ENCODE measurements at places on chromosomes 5 and 9.

GRCh38 chr9:119968836-119969707 is 599.8 kb upstream of the BRINP1 start:
- peak; percentile 84 for DNase-seq

DNA sequence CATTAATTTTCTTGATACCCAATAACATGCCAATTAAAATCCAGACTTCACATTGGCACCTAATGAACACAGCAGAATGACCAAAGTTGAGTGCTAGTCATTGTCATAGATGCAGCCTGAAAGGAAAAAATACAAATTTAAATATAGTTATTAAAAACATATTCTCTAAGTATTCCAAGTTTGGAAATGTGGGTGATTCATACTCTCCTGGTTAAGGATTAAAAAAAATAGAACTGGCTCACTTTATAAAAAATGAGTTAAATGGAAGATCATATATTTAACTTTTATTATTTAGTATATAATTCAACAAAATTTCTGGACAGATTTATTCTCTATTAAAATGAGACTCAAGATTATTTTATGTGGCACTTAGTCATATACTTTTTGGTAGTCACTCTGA is 33.2 kb upstream of the RICTOR start:
- no peak for DNase-seq

DNA sequence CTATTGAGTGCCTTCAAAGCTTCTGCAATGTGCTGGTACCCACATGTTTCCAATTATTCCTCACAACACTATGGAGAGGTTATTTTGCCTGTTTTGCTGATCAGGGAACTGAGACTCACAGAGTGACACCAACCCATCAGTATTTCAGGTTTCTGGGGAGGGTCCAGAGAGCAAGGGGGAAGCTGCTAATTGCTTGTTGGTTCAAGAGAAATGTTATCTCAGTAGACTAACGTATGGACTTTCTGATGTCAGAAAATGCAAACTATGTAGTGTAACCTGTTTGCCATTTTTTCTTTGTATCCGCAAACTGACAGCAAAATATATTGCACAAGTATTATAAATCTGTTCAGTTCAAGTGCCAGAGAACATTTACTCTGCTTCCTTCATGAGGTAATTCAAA is 108.3 kb upstream of the MSX2 start:
- no peak for DNase-seq

GRCh38 chr5:1564182-1564748 is 40.5 kb upstream of the LPCAT1 start:
- DNase-seq: no peak

DNA sequence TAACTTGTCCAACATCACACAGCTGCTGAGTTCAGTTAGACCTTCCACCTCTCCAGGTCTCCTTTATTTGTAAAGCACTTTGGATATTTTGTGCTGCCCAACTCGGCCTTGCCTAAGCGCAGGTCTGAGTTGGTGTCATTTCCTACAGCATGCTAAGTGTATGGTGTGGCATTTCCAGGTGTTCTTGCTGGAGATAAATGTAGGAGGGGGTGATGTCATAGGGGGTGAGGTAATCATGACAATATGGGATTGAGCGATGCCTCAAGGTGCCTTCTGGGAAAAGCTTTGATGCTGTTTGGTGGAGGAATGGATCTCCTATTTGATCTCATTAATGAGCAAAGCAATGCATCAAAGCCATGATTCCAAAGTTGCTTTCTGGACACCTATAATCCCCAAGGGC is 32.3 kb upstream of the NEURL1B start:
- no peak for DNase-seq

DNA sequence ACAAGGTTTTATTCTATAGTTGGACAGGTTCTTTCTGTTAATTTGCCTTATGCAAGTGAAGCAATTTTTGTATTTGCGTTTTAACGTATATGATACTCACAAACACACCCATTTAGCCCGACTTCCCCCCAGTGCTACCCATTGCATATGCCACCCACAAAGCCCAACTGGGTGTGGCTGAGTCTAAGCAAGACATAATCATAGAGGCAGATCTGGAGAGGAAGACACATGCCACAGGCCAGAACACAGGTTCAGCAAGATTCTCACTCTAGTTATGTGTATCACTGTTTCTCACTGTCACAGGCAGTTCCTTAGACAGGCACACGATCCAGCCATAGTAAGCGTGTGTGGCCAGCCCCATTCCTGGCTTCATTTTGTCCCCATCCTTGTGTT is 29.0 kb upstream of the PUM3 start:
- no peak for DNase-seq

DNA sequence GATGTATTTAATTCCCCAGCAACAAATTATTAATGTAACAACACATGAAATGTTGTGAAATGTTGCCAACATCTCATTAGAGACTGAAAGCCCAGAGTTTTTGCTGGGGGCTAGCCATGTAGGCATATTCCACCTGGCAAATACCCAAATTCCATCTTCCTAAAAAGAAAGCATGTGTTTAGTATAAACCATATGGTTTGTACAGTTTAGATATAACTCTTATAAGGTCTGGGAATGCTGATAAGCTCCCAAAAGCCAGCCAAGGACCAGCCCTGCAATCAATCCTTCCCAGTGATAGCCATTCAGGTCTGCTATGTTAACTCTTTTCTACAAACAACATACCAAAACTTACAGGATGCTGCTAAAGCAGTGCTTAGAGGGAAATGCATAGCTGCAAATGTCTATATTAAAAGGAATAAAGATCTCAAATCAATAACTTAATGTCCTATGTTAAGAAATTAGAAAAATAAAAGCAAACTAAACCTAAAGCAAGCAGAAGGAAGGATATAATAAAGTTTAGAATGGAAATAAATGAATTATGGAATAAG is 158.9 kb downstream of the AUH start:
- DNase-seq: no peak

- DNase-seq: no peak
Measured at GRCh38 chr9:14207352-14207995, 106.5 kb downstream of the NFIB start.

DNA sequence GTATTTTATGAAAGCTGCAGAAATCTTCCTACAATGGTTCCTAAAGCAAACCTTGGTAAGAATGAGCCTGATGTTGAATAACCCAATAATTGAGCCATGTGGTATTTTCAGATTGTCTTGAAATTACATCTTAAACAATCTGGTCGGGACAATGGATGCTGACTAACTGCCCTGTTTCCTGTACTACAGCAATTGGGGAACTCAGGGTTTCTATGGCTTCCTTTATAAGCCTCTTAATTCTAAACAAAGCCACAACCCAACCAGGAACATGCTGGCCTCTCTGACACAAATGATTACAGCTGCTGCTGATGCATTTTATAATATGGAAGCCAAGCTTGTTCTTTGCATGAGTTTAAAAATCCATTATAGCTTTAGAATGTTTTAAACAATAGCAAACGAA is 30.2 kb downstream of the PTPN3 start:
- DNase-seq: no peak

GRCh38 chr5:83145882-83146331 is 68.6 kb downstream of the XRCC4 start:
- DNase-seq: no peak

DNA sequence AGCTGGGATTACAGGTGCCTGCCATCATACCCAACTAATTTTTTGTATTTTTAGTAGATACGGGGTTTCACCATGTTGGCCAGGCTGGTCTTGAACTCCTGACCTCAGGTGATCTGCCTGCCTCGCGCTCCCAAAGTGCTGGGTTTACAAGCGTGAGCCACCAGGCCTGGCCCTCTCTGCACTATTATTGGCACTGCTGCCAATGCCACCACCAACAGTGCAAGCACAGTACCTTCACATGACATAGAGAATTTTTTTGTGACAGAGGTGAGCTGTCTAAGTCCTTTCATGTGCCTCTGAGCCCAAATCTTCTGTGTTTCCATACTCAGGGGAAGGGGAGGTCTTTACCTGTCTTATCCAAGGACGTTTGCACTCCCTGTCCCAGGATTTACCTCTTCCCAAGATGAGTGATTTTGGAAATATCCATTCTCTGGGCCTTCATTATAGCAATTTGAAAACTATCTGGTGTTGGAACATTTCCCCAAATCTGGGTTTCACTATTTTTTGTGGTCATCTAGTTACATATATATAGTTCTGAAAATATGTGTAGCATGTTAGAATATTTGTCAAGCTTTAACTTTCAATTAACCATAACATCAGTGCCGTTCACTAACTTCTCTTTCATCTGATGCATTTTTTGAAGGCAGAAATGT is 5.4 kb upstream of the CD180 start:
- no peak for DNase-seq

DNA sequence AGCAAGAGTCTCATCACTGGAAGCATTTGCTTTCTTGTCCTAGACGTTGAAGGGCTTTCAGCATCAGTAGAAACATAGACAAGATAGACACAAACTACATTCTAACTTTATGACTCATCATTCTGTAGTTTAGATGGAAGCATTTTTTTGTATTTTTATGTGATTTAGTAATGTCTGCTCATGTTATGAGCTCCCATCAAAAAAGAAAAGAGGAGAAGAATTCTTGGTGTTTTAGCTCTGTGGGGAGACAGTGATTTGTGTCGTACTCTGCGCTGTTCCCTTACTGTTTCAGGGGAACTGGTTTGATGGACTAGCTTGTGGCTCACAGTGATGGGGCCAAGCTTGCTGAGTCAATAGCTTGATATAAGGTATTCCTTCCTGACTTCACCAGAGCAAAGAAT is 159.2 kb upstream of the WWC1 start:
- DNase-seq: no peak

DNA sequence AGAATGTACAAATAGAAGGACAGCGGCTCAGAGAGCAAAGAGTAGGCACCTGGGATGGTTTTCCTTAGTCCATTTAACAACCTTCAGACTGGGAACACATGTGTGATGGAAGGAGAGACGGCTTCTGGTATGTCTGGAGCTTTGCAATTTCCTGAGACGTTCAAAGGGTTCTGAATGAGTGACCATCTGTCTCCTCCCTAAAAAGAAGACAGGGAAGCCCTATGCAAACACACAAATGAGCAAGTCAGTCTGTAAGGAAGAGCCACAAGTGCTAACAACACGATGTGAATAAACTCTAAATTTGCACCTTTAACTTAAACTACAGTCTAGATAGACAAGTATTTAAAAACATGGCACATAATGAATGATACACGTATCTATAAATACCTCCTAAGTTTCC is 391.0 kb downstream of the ICE1 start:
- DNase-seq: no peak

GRCh38 chr5:68336200-68336599 is 120.6 kb downstream of the PIK3R1 start:
- no peak for DNase-seq

DNA sequence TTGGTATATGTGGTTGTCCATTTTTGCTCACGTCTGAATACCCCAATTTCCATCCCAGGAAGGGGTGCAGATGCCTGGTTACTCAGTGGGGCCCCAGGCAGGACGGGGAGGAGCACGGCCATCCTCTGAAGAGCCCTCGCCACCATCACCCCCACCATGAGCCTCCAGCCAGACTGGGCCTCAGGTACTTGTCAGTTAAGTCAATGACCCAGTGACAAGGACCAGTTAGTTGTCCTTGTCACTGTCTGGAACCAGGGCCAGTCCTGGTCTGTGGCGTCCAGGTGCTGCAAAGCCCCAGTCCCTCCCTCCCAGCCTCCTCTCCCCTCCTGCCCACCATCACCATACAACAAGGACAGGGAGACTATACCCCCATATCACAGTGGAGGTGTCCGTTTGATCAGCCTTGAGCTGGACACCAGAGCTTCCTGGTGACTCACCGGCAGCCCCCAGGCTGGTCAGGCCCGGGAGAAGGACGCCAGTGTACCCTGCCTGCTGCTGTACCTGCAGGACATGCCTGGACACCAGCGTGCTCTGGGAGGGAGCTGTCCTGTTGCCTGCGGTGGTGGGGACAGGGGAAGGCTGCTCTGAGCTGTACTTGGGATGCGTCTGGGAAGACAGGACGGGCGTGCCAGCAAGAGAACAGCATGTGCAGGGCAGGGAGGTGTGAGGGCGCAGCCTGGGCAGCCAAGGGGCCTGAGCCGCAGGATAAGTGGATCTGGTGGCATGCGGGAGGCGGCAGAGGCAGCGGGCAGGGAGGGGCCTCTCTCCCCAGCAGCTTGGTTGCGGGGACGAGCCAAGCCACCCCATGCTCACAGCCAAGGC is 32.6 kb upstream of the TTLL11 start:
- DNase-seq: no peak

DNA sequence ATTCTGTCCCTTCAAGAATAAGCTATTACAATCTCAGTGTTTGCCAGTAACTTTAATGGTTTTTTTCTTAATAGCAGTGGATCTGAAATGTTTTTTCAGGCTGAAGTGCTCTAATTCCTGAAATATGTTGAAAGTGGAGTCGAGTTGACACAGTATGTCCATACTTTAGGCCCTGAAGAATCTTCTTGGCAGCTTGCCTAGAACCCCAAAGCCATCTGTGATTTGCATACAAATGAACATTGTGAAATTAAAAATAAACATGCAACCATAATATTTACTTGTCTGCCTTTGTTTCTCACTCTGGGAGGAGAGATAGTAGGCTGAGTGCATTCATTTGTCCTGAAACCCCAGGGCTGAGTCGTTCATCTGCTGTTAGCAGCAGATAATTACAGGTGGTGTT is 152.7 kb downstream of the ADCY2 start:
- no peak for DNase-seq

DNA sequence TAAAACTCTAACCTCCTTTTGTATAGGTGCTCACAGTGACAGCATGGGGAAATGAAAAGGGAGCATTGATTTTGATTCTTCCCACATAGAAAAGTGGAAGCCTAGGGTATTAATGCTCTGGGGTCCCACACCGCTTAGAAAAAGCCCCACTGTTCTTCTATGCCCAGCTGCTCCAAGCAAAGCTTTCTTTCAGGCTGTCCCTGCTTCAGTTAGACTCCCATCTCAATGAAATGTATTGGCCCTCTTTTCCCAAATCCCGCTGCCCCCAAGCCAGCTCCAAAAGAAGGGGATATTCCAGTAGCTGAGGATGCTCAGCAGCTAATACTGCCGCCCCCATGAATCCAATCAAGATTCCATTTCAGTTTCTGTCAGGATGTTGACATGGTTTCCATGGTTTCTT is 17.0 kb upstream of the CREBRF start:
- DNase-seq: no peak

DNA sequence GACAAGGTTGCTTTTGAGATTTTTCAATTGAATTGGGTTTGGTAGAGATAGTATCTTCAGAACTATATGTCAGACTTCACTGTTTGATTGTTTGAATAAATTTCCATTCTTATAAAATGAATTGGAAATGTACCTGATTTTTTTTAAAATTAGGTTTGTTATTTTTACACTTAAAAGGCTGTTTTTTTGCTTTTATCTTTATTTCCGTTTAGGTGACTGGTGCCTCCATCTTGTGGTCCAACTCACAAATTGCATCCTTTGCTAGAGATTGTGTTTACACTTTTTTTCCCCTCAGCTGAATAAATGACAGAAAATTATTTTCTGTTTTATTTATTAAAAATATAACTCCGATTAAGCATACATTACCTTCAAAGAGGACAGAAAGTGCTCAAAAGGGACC is 15.6 kb downstream of the NDUFAF2 start:
- DNase-seq: peak; percentile 50

Measured in Karpas-422 (cell line).